Natural killer cell (primary cell): ENCODE measurements at places on chromosomes 1 and 21. TPM values are rescaled to one million over a fixed set of nuclear protein-coding genes. Genes with fewer than 3 reads are reported as not detected.

SLC5A3 gene
- total RNA-seq = 17.9 TPM

ACTL8 gene
- total RNA-seq = not detected

CD58 gene
- 27.4 TPM for total RNA-seq

FCER1A gene
- 154 TPM for total RNA-seq

LPAR3 gene
- 0.64 TPM for total RNA-seq

ENO1 gene
- 266 TPM for total RNA-seq

APH1A gene
- 153 TPM for total RNA-seq

CA6 gene
- not detected for total RNA-seq

CACNA1S gene
- total RNA-seq = not detected

BLZF1 gene
- total RNA-seq = 21.6 TPM

BARHL2 gene
- total RNA-seq = not detected

CD244 gene
- 131 TPM for total RNA-seq

S100A7 gene
- not detected for total RNA-seq

OR10Z1 gene
- total RNA-seq = not detected

CFAP107 gene
- total RNA-seq = not detected

TMEM9 gene
- 16.9 TPM for total RNA-seq

MROH9 gene
- total RNA-seq = not detected

TSSK3 gene
- total RNA-seq = 1.4 TPM

ADGRB2 gene
- 7.6 TPM for total RNA-seq

IGSF21 gene
- total RNA-seq = not detected

TRABD2B gene
- total RNA-seq = not detected

RAB25 gene
- total RNA-seq = 0.82 TPM

OR2L2 gene
- total RNA-seq = 0.19 TPM

CNN3 gene
- total RNA-seq = 1.7 TPM

NEXN gene
- 1.1 TPM for total RNA-seq

BGLAP gene
- 0.45 TPM for total RNA-seq

ADAMTS1 gene
- 12.5 TPM for total RNA-seq

REN gene
- total RNA-seq = not detected

TMEM81 gene
- total RNA-seq = 1.8 TPM

ST6GALNAC5 gene
- not detected for total RNA-seq

LCE2A gene
- total RNA-seq = not detected

ATAD3C gene
- 1.5 TPM for total RNA-seq

OR6P1 gene
- total RNA-seq = not detected

CFAP57 gene
- total RNA-seq = 0.19 TPM

TCHHL1 gene
- total RNA-seq = not detected

S100A9 gene
- 334 TPM for total RNA-seq

RGS7 gene
- not detected for total RNA-seq

LRRC71 gene
- total RNA-seq = not detected

TRNP1 gene
- total RNA-seq = 0.95 TPM

OLIG1 gene
- total RNA-seq = 1.4 TPM
